Kidney (tissue), 22 donors: ENCODE measurements at places on chromosomes 13 and 19. TPM values are rescaled to one million over a fixed set of nuclear protein-coding genes. Genes with fewer than 3 reads are reported as not detected.

DNA sequence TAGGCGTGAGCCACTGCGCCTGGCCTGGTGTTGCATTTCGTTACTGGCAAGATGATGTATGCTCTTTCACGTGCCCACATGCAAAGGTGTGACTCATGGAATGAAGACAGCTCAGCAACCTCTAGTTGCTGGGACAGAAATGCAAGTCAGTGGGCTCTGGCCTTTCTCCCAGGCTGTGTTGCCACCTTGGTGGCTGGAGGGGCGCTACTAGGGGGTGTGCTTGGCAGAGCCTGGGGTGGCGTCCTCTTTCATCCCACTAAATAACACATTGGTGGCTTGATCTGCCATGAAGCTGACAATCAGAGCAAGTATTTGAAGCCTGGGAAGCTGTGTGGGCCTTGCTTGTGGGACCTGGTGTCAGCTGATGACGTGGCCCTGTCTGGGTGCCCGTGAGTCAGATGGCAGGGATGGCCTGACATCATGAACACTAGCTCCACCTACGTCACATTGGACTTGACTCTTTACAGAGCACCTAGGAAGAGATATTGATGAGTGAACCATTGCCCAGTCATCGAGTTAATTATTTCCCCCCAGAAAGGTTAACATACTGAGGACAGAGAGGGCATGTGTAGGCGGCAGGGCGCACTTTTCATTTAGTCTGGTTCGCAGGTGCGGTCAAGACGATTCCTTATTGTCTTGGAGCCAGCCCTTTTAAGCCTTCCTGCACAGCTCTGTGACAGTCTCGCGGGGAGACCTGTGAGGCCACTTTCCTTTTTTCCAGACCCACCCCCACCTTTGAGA lies 154.2 kb downstream of the TM9SF2 start:
- peak overlapping the region; percentile 59 for H3K4me3 ChIP-seq
- peak; percentile 51 for DNase-seq
- H3K27me3 ChIP-seq: no peaks in the 10 kb centered on the region
- H3K27ac ChIP-seq: peak overlapping the region; percentile 58

The CA11 gene
- 42.3 TPM for polyA plus RNA-seq

GRCh38 chr19:33482476-33482875 lies 39.1 kb downstream of the PEPD start:
- peaks cover 6% of the 10 kb centered on the region for H3K36me3 ChIP-seq
- DNase-seq: no peak
- H3K27ac ChIP-seq: no peak overlapping the region
- H3K4me3 ChIP-seq: no peak overlapping the region
- no peaks in the 10 kb centered on the region for H3K27me3 ChIP-seq

The UHRF1 gene
- 0.19 TPM for polyA plus RNA-seq

The SLC1A6 gene
- polyA plus RNA-seq: not detected

DNA sequence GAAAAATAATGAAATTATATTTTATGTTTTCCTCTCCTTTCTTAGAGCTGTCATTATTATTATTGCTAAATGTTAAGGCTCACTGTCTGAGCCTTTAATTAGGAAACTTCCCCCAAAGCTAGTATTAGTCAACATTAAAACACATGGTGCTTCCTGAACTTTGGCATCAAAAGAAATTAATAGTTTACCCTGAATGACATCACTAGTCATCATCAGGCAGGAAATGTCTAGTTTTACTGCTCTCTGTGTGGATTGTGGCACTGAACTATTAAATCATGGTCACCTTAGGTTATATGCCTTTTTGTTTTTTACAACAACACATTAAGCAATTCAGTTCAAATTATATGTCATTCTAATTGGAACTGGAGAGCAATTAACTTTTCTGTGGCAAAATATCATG lies 595.5 kb downstream of the SLITRK1 start:
- H3K27me3 ChIP-seq: no peaks in the 10 kb centered on the region
- DNase-seq: no peak
- H3K4me1 ChIP-seq: no peaks in the 10 kb centered on the region
- H3K36me3 ChIP-seq: no peaks in the 10 kb centered on the region
- H3K4me3 ChIP-seq: no peak overlapping the region
- H3K27ac ChIP-seq: no peak overlapping the region

DNA sequence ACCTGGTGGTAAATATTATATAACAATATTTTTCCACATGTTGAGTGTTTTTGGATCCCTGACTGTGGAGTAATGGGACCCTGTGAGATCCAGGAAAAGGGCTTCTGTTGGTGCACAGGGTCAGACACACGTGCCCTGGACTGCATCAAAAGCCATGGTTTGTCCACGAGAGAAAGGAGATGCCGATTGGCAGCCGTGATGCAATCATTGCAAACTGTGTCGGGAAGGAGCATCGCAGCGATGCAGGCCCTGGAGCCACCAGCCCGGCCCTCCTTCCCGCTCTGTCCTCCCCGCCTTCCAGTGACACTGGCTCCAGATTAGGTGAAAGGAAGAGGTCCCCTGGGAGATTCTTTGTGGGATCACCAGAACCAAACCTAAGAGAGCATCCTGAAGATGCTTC lies 9.1 kb downstream of the COL4A2 start:
- H3K27me3 ChIP-seq: no peaks in the 10 kb centered on the region
- no peak for DNase-seq
- peaks cover 43% of the 10 kb centered on the region for H3K4me1 ChIP-seq
- no peak overlapping the region for H3K4me3 ChIP-seq
- no peak overlapping the region for H3K27ac ChIP-seq

The ZNF414 gene
- polyA plus RNA-seq: 20.4 TPM

The MAN2B1 gene
- 63.9 TPM for polyA plus RNA-seq

The MBD3L3 gene
- not detected for polyA plus RNA-seq

DNA sequence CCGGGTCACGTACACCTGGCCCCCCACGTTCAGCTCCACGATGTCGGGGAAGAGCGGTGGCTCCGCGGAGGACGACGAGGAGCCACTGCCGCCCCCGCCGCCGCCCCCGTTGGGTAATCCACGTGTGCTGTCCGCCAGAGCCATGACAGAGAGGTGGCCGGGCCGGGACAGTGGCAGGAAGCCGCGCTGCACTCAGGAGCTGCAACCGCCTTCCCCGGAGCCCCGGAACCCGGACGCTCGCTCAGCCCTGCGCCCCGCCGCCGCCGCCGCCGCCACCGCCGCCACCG lies 257 bp downstream of the KCTD12 start:
- H3K36me3 ChIP-seq: no peaks in the 10 kb centered on the region
- no peaks in the 10 kb centered on the region for H3K27me3 ChIP-seq
- no peak for DNase-seq
- H3K27ac ChIP-seq: peak overlapping the region; percentile 63
- H3K4me3 ChIP-seq: peak overlapping the region; percentile 40

DNA sequence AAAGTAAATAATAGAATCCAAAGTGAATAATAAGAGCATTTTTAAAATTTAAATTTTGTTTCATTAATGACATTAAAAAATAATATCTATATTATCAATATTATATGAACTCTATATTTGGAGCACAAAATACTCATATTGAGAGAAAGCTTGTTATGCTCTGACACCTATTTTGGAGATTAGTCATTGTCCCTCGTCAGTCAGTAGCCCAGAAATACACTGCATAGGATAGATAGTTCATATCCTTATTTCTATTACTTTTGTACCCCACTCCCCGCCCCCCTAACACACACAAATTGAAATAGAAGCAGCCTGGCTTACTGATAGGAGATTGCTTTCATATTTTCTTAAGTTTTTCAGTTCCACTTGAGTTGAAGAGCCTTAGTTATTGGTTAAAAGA lies 652.8 kb downstream of the PCDH9 start:
- DNase-seq: no peak
- H3K36me3 ChIP-seq: no peaks in the 10 kb centered on the region
- H3K4me3 ChIP-seq: no peak overlapping the region
- no peak overlapping the region for H3K27ac ChIP-seq
- no peaks in the 10 kb centered on the region for H3K4me1 ChIP-seq

The PABPC3 gene
- not detected for polyA plus RNA-seq

DNA sequence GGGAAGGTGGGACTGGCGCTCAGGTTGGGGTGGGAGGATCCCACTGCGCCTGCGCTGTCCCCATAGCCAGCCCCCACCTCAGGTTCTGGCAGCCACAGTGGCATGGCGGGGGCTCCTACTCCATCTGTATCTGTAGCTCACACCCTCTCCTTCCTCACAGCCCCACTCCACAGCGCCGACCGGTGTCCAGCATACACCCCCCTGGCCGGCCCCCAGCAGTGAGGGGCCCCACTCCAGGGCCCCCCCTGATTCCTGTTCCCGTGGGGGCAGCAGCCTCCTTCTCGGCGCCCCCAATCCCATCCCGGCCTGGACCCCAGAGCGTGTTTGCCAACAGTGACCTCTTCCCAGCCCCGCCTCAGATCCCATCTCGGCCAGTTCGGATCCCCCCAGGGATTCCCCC lies 6.0 kb downstream of the TMED1 start:
- H3K27me3 ChIP-seq: no peaks in the 10 kb centered on the region
- no peaks in the 10 kb centered on the region for H3K36me3 ChIP-seq
- H3K4me1 ChIP-seq: peaks cover under 1% of the 10 kb centered on the region

- no peak overlapping the region for H3K27ac ChIP-seq
- no peaks in the 10 kb centered on the region for H3K27me3 ChIP-seq
- no peak overlapping the region for H3K4me3 ChIP-seq
- no peaks in the 10 kb centered on the region for H3K4me1 ChIP-seq
- H3K36me3 ChIP-seq: no peaks in the 10 kb centered on the region
Observed at GRCh38 chr13:25707726-25708125, 336.0 kb downstream of the ATP8A2 start.

GRCh38 chr19:19627621-19628500 lies at the start of gene LPAR2:
Gene LPAR2, minus strand, starts transcription at chr19:19628220. Its CDS starts 945 bp downstream, at chr19:19627275.
- no peaks in the 10 kb centered on the region for H3K27me3 ChIP-seq
- H3K4me1 ChIP-seq: no peaks in the 10 kb centered on the region

The PPM1N gene
- 0.69 TPM for polyA plus RNA-seq

- no peak overlapping the region for H3K4me3 ChIP-seq
- H3K27me3 ChIP-seq: no peaks in the 10 kb centered on the region
- no peaks in the 10 kb centered on the region for H3K4me1 ChIP-seq
- no peak for DNase-seq
Observed at GRCh38 chr13:43008596-43008995, 14.8 kb upstream of the DNAJC15 start.

- peaks cover 11% of the 10 kb centered on the region for H3K4me1 ChIP-seq
- H3K4me3 ChIP-seq: no peak overlapping the region
- no peak overlapping the region for H3K27ac ChIP-seq
- no peaks in the 10 kb centered on the region for H3K36me3 ChIP-seq
Observed at GRCh38 chr19:8333767-8334457, 9.2 kb downstream of the KANK3 start.

- H3K27me3 ChIP-seq: peaks cover 16% of the 10 kb centered on the region
- H3K4me3 ChIP-seq: no peak overlapping the region
- no peak for DNase-seq
- no peak overlapping the region for H3K27ac ChIP-seq
- no peaks in the 10 kb centered on the region for H3K36me3 ChIP-seq
- H3K4me1 ChIP-seq: peaks cover under 1% of the 10 kb centered on the region
Observed at GRCh38 chr19:1073956-1074517, 7.1 kb downstream of the ARHGAP45 start.

DNA sequence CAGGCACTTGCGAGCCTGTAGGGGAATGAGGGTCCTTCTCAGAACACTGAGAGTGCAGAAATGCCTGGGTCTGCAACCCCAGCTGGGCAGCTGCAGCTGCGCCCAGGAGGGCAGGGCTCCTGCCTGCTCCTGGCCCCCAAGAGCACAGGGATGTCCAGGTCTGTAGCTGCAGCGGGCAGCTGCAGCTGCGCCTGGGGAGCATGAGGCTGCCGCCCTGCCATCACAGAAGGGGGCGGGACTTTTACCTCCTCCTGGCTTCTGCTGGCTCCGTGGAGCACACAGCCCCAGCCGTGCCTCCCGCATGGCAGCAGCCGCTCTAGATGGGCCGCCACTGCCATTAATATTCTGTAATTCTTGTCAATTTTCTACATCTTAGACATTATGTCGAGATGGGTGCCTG lies 17.8 kb downstream of the CPB2 start:
- no peaks in the 10 kb centered on the region for H3K36me3 ChIP-seq
- H3K4me1 ChIP-seq: no peaks in the 10 kb centered on the region
- no peaks in the 10 kb centered on the region for H3K27me3 ChIP-seq
- H3K4me3 ChIP-seq: no peak overlapping the region

The NAPSA gene
- polyA plus RNA-seq: 268 TPM

DNA sequence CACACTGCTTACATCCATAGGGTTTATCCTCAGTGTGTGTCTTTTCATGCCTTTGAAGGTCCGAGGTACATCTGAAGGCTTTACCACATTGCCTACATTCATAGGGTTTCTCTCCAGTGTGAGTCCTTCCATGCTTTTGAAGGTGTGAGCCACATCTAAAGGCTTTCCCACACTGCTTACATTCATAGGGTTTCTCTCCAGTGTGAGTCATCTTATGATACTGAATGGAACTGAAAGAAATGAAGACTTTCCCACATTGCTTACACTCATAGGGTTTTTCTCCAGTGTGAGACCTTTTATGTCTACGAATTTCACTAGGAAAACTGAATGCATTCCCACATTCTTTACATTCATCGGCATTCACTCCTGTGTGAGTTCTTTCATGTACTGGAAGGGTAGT lies 7.1 kb downstream of the ZNF20 start:
- peaks cover 18% of the 10 kb centered on the region for H3K36me3 ChIP-seq
- no peaks in the 10 kb centered on the region for H3K27me3 ChIP-seq
- no peaks in the 10 kb centered on the region for H3K4me1 ChIP-seq
- no peak for DNase-seq
- H3K27ac ChIP-seq: no peak overlapping the region

The CGB3 gene
- not detected for polyA plus RNA-seq

DNA sequence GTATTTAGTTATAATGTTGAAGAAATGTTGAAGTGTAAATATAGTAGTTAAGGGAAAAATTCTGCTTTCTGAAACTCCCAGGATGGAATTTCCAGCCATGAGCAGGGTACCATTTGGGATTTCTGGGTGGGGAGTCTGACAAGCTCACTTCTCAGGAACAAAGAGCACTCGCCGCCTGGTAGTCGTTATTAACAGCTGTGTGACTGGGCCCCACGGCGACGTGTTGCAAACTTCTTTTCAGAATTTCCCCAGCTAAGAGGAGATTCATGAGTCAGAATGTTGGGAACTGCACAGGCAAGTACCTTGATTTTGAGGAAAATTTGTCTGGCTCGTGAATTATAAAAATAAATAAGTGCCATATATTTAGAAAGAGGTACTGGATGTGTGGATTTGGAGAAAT lies 103.7 kb downstream of the LACC1 start:
- no peak overlapping the region for H3K4me3 ChIP-seq
- DNase-seq: no peak
- no peak overlapping the region for H3K27ac ChIP-seq
- no peaks in the 10 kb centered on the region for H3K36me3 ChIP-seq
- peaks cover 10% of the 10 kb centered on the region for H3K4me1 ChIP-seq
- no peaks in the 10 kb centered on the region for H3K27me3 ChIP-seq

GRCh38 chr19:1026783-1027649 lies 608 bp downstream of the CNN2 start:
- H3K36me3 ChIP-seq: no peaks in the 10 kb centered on the region
- DNase-seq: peak; percentile 47
- H3K4me3 ChIP-seq: peak overlapping the region; percentile 84
- H3K27ac ChIP-seq: peak overlapping the region; percentile 96
- no peaks in the 10 kb centered on the region for H3K27me3 ChIP-seq
